ENCODE measurements at places on chromosomes 5 and 9.

GRCh38 chr5:134055015-134055414, 50.2 kb upstream of the VDAC1 start:
- DNase-seq, result no peak

- DNase-seq, result no peak
Measured at GRCh38 chr9:81626511-81626910, 62.8 kb downstream of the TLE1 start.

- no peak for DNase-seq
Measured at GRCh38 chr5:174623018-174623417, 101.4 kb upstream of the MSX2 start.

DNA sequence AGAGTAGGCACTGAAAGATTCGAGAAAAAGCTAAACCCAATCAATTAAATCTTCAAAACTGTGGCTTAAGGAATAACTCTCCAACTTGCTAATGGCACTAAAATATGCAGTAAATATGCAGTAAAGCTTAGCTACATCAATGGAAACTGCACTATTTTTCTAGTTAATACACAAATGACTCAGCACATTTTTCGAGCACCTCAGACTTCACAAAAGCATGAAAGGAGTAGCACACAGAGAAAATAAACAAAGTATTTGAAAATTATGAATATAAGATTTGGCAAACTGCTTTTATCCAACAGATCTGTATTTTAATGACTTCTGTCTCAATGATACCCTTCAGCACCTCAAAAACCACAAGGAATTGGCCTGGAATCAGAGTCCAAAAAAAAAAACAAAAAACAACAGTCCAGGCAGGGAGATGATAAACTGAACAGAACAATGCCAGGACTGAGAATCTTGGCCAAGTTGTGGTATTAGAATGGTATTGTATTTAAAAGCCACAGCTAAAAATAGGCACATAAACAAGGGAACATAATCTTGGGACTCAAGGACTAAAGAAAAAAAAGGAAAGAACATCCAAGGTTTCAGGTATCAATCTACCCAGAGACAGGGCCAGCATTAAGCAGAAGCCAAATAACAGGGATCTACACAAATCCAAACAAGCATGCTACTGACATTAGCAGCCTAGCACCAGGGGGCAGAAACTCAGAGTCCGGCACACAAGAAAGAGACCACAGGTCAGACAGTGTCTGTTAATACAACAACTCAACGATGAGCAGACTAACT, 21.4 kb downstream of the TMEM245 start:
- DNase-seq, result no peak

DNA sequence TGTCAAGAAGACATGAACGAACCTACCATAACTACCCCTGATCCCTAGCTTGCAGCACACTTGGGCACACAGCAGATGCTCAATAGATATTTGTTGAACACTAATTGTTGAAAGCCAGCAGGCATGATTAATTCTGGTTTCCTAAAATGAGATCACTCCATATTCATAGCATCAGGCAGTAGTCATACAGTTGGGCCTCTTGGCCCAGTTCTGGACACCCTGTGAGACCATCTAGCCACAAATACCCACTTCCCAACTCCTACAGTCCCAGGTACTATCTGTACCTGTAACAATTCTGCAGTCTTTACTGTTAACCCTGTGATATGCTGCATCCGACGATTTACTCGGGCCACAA, 24.2 kb downstream of the P4HA2 start:
- no peak for DNase-seq

GRCh38 chr5:997711-998110, 10.9 kb upstream of the NKD2 start:
- DNase-seq, result no peak

GRCh38 chr5:97046270-97046982, 96.0 kb downstream of the LIX1 start:
- no peak for DNase-seq

GRCh38 chr9:33244137-33244784, 4.3 kb downstream of the SPINK4 start:
- DNase-seq, result no peak

DNA sequence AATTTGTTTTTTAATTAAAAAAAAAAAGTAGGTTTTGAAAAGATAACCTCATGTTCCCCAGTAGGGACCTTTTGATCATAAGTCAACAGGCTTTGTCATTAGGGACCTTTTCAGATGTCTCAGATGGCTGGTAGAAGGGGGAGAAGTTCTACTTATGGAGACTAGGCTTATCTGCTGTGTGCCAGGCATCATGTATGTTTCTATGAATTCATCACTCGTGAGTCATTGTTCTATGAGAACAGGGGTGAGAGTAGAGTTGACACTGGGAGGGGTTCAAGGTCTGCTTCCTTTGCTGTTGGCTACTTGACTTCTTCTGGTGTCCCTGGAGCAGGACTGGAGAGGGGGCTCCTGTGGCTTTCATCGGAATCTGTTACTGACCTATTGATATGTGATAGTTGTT, 138.8 kb downstream of the KDM4C start:
- no peak for DNase-seq

DNA sequence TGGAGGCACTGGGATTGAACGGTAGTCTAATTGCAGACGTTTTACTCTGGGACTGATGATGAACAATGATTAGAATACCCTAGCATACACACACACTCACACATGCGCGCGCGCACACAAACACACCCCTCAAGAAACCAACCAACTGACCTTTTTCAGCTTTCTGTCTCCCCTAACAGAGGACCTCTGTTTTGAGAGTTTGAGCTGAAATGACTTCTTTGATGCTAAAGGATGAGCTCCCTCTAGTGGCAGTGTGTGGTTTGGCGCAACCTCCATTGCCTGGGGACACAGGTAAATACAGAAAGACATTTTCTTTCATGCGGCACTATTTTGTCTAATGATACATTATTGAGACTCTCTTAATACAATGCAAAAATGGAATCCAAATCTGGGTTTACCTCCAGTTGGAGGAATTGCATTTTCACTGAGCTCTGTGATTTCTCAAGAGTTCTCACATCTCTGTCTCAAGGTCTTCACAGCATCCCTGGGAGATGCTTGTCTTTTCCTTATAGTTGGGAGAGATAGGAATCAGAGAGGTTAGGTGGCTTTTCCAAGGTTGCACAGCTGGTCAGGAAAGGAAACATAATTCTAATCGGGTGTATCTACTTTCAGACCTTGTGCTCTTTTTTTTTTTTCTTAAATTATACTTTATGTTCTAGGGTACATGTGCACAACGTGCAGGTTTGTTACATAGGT, 187.5 kb downstream of the TMEM38B start:
- peak; percentile 27 for DNase-seq

Measured in stimulated activated CD8-positive, alpha-beta memory T cell treated with anti-CD3 and anti-CD28 coated beads, Interleukin-7, amount 100 ng/mL, for 4 hours (primary cell).